ENCODE measurements at places on chromosomes 7 and 10.

DNA sequence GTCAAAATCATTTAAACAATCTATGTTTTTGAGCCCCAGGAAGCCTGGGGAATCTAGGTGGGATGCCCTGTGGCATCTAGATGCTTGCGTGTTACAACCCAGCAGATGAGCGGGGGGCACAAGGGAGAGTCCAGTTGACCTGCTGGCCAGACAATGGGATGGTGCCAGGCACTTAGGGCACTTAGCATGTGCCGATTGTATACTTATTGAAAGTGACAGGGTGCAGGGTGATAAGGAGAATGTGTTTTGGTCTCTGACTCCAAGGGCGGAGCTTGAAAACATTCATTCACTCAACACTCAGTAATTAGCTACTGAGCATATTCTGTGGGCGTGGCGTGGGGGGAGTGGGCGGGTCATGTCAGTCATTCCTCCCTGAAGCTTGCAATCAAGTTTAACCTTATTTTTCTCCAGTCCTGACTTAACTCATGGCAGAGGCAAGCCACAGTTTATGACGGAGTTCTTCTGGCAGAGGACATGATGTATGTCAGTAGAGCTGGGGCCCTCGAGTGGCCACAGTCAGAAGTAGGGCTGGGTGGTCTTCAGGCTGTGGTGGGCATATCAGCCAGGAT lies 115.1 kb downstream of the PRKCQ start:
- DNase-seq = no peak

- no peak for DNase-seq
Measured at GRCh38 chr10:49119746-49120145, 4.4 kb upstream of the VSTM4 start.

DNA sequence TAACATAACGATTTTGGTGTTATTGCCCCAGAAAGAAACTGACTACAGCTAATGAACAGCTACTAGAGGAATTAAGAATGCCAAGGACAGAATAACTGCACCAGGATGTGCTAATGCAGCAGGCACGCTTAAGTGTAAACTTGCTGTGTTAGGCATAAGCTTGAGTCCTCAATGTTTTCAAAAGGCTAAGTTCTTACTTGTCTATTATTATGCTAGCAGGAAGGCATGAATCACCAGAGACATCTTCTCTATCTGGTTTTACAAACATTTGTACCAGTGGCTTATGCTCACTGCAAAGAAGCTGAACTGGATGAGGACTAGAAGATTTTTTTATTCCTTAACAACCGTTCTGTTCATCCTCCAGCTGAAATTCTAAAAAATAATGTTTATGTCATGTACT lies 1035.3 kb downstream of the NRG3 start:
- no peak for DNase-seq

DNA sequence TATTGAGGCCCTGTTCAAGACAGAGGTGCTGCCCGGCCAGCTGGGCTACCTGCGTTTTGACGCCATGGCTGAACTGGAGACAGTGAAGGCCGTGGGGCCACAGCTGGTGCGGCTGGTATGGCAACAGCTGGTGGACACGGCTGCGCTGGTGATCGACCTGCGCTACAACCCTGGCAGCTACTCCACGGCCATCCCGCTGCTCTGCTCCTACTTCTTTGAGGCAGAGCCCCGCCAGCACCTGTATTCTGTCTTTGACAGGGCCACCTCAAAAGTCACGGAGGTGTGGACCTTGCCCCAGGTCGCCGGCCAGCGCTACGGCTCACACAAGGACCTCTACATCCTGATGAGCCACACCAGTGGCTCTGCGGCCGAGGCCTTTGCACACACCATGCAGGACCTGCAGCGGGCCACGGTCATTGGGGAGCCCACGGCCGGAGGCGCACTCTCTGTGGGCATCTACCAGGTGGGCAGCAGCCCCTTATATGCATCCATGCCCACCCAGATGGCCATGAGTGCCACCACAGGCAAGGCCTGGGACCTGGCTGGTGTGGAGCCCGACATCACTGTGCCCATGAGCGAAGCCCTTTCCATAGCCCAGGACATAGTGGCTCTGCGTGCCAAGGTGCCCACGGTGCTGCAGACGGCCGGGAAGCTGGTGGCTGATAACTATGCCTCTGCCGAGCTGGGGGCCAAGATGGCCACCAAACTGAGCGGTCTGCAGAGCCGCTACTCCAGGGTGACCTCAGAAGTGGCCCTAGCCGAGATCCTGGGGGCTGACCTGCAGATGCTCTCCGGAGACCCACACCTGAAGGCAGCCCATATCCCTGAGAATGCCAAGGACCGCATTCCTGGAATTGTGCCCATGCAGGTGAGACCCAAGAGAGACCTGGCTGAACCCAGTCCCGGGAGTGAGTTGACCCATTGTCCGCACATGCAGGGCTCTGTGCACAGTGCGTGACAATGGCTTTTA lies 2.8 kb downstream of the RBP3 start:
- no peak for DNase-seq

- DNase-seq = no peak
Measured at GRCh38 chr10:95820363-95820762, 64.4 kb downstream of the ENTPD1 start.
